Substantia nigra (tissue), 51 donors: ENCODE measurements at places on chromosomes 12 and 14.
A peak's percentile ranks its signal among the peaks of the same experiment; 100 is the strongest.

DNA sequence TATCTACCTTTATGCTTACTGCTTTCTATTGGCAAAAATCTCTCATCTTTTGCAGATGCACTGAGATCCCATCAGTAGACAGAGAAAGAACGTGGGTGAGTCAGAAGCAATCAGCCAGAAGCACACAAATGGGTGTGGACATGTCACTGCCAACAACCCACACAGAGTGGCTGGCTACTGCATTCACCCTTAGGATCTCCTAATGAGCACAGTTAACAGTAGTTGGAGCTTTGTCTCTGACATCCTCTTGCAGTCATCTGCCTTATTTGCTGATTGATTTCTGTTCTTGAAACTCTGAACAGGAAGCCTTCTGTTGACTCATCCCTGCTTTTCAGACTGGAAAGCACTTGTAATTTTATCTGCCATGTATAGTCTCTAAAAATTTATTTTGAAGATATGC is 117.2 kb downstream of the RGS6 start:
- DNase-seq: no peak

- no peak for DNase-seq
Measured at GRCh38 chr12:21500786-21501257, 613 bp downstream of the RECQL start.

DNA sequence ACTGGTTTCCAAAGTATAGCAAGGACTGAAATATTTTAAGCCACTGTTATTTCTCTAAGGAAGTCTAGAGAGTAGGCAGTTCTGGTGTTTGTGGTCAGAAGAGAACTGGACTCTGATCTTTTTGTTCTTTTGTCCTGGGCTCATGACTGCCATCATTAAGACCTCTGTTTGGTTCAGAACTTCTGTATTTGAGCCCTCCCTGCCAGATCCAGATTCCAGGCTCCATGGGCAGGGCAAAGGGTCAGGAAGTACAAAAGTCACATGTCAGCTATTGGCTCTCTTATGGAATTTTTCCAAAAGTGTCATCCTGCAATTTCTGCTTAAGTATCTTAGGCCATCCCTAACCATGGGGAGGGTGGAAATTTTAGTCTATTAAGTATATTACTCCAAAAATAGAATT is 6.8 kb downstream of the PIWIL1 start:
- no peak for DNase-seq

DNA sequence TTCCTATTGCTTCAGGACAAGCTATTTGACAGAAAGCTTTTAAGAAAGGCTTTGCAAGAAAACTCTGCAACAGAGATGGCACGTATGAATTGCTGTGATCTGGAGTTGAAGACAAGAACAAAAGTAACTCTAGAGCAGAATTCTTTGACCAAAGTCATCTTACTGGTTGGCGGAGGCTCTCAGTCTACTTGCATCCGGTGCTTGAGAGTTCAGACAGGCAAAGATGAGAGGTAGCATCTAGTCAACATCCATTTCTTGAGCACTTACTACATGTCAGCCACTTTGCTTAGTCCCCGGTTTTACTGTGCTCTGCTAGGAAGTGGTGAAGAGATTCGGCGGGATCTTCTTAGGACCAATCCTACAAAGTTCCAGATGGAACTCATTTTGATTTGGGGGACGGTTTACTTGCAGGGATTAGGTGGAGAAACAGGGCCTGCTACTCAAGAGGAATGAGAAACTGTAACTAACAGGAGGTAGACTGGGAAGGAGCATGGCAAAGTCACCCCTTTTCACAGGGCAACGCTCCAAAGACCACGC is 404 bp upstream of the CCDC91 start:
- no peak for DNase-seq

DNA sequence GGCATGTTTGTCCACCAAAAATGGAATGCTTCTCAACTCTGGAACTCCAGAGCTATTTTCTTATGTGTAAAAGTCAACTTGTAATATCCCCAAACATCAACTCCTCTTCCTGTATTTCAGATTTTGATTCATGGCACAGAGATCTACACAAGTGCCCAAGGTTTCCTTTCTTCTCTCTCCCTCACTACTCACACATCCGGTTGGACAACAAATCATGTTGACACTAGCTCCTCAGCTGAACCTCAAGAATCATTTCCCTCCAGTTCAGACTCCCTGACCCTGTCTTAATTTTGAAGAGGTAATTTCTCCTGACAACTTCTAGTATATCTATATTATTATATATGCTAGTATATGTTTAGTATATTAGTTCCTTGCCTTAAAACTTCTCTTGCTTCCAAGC is 485.4 kb upstream of the CCDC196 start:
- DNase-seq: no peak

- DNase-seq: no peak
Measured at GRCh38 chr14:65565948-65566347, 153.4 kb downstream of the FUT8 start.

- DNase-seq: peak; percentile 41
Measured at GRCh38 chr14:24179961-24180796, 8.3 kb downstream of the REC8 start.
